Spleen (tissue), 13 donors: ENCODE measurements at places on chromosomes 1 and 21. TPM values are rescaled to one million over a fixed set of nuclear protein-coding genes. Genes with fewer than 3 reads are reported as not detected.

GRCh38 chr1:225670806-225671733 is 18.1 kb upstream of the ENAH start:
- DNase-seq: no peak

- DNase-seq: no peak
Measured at GRCh38 chr1:85062425-85063026, 14.2 kb upstream of the MCOLN3 start.

DNA sequence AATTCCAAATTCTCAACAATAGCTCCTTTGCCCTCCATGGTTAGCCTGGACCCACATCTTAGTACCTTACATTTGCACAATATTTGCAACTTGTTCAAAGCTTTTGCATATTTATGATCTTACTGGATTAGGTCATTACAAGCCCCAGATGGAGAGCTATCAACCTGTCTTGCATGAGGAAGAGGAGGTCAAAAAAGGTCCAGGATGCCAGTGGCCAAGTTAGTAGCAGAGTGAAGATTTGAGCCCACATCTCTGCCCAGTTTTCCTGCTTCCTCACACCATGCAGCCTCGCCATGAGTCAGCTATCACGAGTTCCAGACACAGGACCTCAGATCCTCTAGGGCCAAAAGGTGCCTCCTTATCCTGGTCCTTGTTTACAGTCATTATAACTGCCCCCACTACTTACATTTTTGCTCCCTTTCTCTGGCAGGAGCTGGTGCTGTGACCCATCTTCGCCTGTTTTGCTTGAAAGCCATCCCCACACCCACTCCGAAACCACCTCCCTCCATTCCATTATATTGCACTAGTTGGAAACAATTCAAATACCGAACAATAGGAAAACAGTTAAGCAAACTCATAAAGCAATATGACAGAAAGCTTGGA is 5.0 kb upstream of the AHCYL1 start:
- DNase-seq: no peak

- no peak for DNase-seq
Measured at GRCh38 chr1:170470121-170470520, 61.8 kb upstream of the GORAB start.

DNA sequence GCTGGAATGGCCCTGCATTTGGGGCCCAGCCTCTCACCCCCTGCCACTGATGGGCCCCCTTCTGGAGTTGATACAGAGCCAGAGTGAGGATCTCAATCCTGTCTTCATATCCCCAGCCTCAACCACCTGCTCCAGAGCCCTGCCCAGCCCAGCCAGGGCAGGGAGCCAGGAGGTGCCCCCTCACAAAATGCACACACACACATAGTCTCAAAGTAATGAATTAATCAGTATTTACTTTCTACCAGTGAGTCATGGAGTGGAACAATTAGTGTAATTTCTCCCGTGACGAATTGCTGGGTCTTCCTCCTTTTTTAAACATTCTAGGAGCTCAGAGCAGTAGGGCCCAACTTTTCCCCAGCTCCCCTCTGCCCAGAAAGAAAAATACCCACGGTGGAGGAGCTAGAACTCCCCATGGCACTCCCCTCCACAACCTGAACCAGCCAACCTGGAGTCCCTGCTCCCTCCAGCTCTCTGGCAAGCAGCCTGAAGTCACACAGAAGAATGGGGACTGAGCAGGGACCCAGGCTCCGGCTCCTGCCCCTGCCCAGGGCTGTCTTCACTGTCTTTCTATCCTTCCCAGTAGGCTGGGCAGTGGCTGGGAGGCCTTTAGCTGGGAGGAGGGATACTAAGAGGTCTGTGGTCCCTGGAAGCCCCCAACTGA is 29.3 kb downstream of the SDC3 start:
- no peak for DNase-seq

DNA sequence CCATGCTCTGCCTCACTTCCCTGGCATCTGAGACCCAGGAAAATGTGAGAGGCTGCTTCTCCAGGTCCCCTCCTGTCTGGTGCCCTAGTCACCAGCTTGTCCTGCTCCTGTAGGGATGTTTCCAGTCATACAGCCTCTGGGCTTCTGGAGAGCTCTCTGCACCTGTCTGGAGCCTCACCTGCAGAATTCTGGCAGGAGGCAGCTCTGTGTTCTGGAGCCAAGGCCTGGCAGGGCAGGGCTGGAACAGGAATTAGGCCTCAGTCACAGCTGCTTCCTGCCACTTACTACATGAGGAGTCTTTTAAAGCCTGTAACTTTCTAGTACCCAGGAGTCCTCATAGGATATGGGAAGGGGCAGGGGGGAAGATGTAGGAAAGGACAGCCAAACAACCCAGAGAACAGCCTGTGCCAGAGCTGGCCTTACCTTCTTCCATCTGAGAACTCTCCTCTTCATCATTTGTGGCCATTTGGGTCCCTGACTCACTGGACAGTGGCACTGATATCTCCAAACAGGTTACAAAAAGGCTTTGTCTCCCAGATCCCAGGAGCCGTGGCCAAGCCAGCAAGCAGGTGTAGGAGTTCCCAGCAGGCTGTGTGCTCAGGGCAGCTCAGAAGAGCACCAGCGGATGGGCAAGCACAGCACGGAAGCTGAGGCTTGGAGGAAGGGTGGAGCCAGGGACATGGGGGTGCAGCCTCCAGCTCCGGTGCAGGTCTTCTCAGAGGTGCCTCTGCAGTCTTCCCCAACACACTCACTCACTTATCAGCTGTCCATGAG is 31.4 kb upstream of the ARTN start:
- no peak for DNase-seq

- no peak for DNase-seq
Measured at GRCh38 chr1:211135342-211135950, 1.5 kb upstream of the KCNH1 start.

DNA sequence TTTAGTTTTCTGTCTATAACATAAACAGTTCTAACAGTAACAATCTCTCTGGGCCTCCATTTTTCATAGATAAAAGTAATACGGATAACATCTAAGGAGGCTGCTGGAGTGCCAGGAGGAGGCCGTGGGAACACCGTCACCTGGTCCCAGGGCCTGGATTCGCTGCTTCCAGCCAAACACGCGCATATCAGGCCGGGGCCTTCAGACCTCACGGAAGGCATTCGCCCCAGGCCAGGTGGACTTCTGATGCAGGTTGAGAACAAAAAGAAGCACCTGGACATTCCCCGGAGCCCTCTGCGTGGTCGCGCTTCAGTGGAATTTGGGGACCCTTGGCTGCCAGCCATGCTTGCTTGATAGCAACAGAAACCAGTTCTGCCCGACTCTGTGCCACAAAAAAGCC is 113.1 kb upstream of the GUCA2B start:
- DNase-seq: no peak

DNA sequence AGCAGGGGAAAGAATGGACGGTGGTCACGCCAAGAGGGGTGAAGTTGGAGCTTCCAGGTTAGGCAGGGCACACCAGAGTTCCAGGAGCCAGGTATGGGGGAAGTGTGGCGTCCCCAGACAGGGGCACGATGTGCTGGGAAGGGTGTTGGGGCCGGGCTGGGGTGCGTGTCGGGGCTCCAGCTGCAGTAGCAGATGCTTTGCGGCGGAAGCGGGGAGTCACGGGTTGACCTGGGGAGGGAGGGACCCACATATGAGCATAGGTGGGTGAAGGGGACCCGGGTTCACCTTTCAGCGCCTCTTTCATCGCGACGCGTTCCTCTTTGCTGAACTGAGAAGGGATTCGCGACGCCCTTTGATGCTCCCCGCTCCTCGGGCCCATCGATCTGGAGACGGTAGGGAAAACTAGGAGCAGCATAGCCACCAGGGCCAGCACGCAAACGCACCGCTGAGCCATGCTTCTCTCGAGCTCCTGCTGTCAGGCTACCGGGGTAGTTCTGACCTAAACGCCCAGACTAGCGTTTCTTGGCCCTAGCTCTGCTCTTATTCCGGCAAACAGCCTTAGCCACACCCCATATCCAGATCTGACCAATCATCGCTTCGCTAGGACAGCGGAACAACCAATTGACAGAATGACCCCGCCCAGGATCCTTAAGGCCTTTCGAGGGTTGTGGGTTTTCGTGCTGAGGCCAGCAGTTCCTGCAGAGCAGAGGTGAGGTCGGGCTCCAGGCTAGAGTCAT is at the start of gene PM20D1:
Gene PM20D1 (minus strand): TSS at position 514 of the 737 bp plus-strand sequence. CDS start 60 bp downstream, at position 454.
- peak; percentile 90 for DNase-seq

The TMEM240 gene
- total RNA-seq: 4.9 TPM

The LMOD1 gene
- total RNA-seq: 12.5 TPM

The VWA5B1 gene
- 0.28 TPM for total RNA-seq

The ASB17 gene
- not detected for total RNA-seq

The CD84 gene
- 61.8 TPM for total RNA-seq

The NUP210L gene
- total RNA-seq: 0.34 TPM

The GJA9 gene
- total RNA-seq: not detected

The C1orf185 gene
- total RNA-seq: not detected
